ENCODE measurements at places on chromosomes 7 and 10.

DNA sequence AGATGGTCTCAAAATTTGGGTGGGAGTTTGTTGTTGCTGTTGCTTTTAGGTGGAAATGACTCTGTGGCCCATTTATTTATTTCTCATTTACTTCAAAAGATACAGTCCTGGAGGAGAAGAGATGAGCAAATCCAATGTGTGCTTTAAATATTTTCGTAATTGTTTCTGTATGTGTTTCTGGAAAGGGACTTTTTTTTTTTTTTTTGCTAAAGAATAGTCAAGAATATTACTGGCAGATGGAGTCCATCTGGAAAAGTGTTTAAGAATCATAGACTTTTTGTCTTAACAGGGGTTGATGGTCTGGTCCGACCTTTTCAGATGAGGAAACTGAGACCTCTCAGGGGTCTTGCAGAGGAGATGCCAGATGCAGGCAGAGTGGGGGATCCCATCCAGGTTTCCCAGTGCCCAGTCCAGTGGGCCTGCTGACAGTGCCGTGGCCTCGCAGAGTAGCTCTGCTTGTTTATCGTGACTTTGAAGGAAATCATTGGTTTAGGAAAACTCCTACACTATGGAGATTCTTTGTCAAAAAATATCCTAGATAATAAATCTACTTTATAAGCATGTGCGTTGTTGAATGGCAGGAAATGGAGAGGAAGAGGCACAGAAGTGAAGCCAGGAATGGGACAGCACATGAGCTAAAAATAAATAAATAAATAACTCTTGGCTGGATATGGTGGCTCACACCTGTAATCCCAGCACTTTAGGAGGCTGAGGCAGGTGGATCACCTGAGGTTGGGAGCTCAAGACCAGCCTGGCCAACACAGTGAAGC lies 164.3 kb upstream of the SVIL start:
- DNase-seq = no peak

GRCh38 chr7:46301677-46302076 lies 380.6 kb upstream of the IGFBP3 start:
- no peak for DNase-seq

DNA sequence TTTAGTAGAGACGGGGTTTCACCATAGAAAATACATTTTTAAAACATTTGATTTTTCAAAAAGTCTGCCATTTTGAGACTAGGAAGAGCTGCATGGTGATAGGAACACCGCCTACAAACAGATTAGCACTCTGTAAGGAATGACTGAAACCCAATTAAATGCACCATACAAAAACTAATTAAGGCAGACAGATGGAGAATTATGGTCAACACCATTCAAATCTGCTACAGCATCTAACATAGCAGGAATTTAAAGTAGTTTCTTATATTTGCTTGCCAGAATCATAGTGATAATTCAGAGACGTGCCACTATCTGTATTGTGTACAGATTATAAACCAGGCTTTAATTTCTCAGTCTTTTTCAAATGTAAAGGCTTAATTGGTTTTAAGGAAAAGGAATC lies 68.2 kb downstream of the ENO4 start:
- DNase-seq = no peak

DNA sequence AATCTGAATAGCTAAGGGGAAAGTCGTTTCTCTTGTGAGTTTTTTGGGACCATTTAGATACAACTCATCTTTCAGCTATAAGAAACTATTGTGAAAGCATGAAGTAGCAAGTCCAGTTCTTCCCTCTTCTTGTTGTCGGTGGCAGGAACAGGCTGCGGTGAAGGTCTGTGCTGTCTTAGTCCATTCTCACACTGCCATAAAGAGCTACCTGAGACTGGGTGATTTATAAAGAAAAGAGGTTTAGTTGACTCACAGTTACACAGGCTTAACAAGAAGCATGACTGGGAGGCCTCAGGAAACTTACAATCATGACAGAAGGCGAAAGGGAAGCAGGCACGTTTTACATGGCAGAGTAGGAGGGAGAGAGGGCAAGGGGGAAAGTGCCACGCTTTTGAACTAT lies 261.8 kb downstream of the GATA3 start:
- DNase-seq = no peak

GRCh38 chr10:33087922-33088321 lies 129.9 kb upstream of the ITGB1 start:
- DNase-seq = no peak

DNA sequence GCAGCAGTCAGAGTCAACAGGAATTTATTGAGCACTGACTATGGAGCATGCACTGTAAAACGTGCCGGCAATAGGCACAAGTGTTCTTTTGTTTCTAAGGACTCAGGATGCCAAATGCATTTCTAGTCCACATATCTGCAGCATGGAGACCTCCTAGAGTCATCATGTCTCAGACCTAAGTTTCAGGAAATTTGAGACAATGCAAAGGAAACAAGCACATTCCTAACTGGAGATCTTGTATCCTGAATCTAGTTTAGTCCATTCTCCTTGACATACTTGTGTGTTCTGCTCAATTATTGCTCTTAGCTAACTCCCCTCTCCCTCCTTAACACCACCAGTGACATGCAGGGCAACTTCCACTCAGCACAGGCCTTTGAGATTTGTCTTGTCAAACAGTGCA lies 173.2 kb downstream of the ZNF438 start:
- no peak for DNase-seq

GRCh38 chr7:95963446-95963990 lies 191.2 kb downstream of the DYNC1I1 start:
- no peak for DNase-seq

DNA sequence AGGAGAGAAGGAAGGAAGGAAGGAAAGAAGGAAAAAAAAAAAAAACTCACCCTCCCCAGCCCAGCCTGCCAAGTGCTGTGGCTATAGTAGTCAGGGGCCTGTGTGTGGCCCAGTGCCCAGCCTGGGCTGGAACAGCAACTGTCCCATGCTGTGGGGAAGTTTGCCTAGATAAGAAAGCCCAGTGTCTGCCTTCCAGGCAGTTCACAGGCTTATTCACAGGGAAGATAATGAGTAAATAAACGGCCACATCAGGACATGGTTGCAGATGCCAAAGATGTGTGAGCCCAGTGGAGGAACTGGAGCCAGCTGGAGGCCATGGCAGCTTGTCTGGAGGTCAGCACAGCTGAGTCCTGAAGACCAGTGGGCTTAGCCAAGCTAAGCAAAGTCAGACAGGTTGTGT lies 132.4 kb upstream of the FOXK1 start:
- DNase-seq = no peak

GRCh38 chr7:79292834-79293233 lies 160.6 kb downstream of the MAGI2 start:
- DNase-seq = no peak

GRCh38 chr7:134420424-134421125 lies 38.3 kb downstream of the AKR1B1 start:
- peak; percentile 50 for DNase-seq

- no peak for DNase-seq
Measured at GRCh38 chr10:49614242-49615198, 683 bp downstream of the CHAT start.

DNA sequence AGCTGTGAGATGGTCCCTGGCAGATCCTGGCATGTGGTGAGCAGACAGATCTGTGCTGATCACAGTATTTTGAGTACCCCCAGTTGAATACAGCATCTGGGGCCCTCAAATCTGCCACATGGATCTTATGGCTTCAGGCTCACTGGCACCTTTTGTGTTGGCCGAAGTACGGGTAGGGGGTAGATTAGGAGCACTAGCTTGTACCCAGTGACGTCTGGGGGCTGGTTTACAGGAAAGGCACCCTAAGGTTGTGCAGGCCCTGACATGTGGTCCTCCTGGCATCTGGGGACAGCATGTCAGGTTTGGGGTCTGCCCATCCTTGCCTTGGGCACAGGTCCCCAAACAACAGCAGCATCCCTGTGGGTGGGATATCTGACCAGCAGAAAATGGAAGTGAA lies 53.2 kb downstream of the SYPL1 start:
- DNase-seq = no peak

- no peak for DNase-seq
Measured at GRCh38 chr10:93379731-93380575, 102.2 kb downstream of the MYOF start.

GRCh38 chr10:95467162-95467599 lies 94.0 kb downstream of the SORBS1 start:
- peak; percentile 75 for DNase-seq

- DNase-seq = no peak
Measured at GRCh38 chr10:63836666-63837442, 315.7 kb downstream of the REEP3 start.

DNA sequence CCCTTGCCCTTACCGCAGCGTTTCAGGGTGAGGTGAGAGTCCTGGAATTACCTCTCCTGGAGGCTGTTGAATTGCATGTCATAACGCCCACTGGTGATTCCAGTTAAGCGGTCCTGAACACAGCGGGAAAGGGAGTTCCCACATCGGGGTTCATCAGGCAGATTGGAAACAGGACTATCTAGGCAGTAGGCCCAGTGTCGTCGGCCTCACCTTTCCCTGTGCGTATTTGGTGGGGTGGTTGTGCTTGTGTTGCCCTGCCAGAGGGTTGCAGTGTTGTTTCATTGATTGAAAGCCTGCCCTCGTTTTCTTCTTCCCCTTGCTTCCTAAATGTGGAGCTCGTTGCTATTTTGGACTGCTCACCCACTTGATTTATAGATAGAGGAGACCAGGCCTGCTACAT lies 10.6 kb upstream of the SUN1 start:
- DNase-seq = no peak

DNA sequence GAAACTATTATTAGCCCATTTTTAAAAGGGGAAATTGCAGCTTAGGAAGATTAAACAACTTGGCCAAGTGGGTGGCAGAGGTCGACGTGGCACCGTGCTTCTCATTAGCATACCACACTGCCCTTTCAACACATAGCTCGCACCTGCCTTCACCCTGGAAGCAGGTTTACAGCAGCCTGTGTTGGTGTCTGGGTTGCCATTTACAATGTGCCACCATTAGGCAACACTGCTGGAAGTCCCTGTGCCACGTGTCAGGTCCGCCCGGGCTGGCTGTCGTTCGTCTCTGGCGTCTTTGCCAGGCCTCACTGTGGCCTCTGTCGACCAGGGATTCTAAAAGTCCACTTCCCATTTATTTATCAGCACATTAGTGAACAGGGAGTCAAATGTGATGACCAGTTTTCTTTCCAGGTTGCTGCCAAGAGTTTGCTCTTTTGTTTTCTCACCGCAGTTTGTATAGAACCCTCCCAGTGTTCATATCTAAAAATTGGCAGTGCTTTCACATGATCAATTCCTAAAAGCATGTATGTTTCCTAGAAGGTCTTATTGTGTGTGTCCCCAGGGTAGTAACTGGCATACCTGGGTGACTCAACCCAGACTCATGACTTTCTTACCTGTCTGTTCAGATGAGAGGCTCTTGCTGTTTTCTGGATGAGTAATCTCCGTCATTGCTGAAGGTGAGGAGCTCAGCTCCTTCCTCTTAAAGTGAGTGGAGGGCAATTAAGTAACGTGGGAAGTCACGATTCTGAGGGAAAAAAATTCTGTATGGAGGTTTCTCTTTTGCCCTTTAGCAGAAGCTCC lies 9.2 kb downstream of the INSIG1 start:
- no peak for DNase-seq

GRCh38 chr7:12518920-12519681 lies 51.4 kb upstream of the SCIN start:
- DNase-seq = peak; percentile 26

DNA sequence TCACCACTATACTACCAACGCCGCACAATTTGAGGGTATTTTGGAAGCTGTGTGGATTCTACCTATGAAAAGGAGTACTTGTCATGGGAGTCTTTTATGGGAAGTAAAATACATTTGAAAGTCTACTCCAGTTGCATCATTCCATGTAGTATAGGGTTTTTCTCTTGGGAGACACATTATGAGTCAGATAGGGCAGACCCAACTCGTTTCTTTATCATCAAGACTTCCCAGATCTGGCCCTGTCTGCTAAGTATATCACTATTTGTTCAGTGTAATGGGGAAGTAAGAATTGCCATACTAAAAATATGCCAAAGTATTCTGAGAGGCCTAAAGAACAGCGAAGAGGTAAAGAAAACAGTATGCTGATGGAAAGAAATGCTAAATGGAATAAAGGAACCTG lies 144.2 kb downstream of the SPAG6 start:
- DNase-seq = no peak

GRCh38 chr10:13822490-13822889 lies 235.7 kb downstream of the PRPF18 start:
- no peak for DNase-seq

GRCh38 chr10:29730458-29730857 lies 95.7 kb upstream of the SVIL start:
- no peak for DNase-seq

- no peak for DNase-seq
Measured at GRCh38 chr10:116109881-116110280, 163.1 kb downstream of the GFRA1 start.

DNA sequence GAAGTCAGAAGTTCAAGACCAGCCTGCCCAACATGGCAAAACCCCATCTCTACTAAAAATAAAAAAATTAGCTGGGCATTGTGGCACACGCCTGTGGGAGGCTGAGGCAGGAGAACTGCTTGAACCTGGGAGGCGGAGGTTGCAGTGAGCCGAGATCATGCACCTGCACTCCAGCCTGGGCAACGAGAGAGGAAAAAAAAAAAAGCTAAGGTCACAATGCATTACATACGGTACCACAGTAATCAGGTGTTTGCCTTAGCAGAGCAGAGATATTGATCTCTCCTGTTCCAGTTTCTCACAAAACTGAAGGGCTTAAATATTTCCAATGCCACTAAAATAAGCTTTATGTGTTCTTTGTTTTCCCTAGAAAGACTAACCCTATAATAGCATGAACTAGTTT lies 7.5 kb downstream of the PDZD8 start:
- DNase-seq = no peak

DNA sequence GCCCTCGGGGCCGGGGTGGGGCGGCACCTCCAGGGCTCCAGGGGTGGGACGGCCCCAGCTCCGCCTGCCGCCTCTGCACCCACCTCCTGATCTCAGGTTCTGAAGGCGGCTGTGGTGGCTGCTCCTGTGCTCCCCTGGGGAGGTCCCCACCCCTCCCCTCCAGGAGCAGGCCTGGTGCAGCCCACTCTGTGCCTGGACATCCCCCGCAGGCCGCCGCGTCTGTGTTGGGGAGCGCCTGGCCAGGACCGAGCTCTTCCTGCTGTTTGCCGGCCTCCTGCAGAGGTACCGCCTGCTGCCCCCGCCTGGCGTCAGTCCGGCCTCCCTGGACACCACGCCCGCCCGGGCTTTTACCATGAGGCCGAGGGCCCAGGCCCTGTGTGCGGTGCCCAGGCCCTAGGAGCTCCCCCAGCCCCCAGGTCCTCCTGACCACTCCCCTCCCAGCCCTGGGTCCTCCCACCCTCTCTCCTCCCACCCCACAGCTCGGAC lies 5.5 kb downstream of the CYP2W1 start:
- no peak for DNase-seq

Data from left colon (tissue), 2 donors.